ENCODE measurements at places on chromosomes 7 and 10. TPM values are rescaled to one million over a fixed set of nuclear protein-coding genes. Genes with fewer than 3 reads are reported as not detected.

- no peak overlapping the region for H3K4me3 ChIP-seq
- no peak for DNase-seq
- no peak overlapping the region for H3K27ac ChIP-seq
- H3K27me3 ChIP-seq: peaks cover 62% of the 10 kb centered on the region
- peaks cover 4% of the 10 kb centered on the region for H3K4me1 ChIP-seq
These were observed 1.2 kb downstream of the SFRP4 start for GRCh38 chr7:37915438-37915837.

Gene HYAL4
- total RNA-seq: not detected

Gene LRRC18
- not detected for total RNA-seq

Gene CFAP58
- total RNA-seq: 0.24 TPM

Gene PLPP4
- total RNA-seq: not detected

DNA sequence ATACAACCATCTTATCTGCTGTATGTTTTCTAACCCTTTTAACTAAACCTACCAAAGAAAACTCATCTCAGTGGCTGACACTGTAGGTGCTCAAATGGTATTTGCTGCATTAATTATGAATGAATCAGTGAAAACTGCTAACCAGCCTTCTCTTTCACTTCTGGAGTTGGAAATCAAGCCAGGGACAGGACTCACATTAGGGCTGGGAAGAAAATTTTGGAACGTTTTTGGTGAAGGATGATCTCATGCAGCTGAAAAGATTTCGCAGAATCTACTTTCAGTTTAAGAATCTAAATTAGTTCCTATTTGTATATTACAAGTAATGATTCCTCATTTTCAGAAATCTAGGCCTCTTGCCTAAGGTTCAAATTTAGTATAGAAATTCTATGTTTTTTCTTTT is 12.9 kb downstream of the MTPN start:
- peaks cover 22% of the 10 kb centered on the region for H3K36me3 ChIP-seq
- H3K4me1 ChIP-seq: peaks cover 47% of the 10 kb centered on the region
- no peak overlapping the region for H3K27ac ChIP-seq
- no peaks in the 10 kb centered on the region for H3K27me3 ChIP-seq
- no peak overlapping the region for H3K4me3 ChIP-seq

DNA sequence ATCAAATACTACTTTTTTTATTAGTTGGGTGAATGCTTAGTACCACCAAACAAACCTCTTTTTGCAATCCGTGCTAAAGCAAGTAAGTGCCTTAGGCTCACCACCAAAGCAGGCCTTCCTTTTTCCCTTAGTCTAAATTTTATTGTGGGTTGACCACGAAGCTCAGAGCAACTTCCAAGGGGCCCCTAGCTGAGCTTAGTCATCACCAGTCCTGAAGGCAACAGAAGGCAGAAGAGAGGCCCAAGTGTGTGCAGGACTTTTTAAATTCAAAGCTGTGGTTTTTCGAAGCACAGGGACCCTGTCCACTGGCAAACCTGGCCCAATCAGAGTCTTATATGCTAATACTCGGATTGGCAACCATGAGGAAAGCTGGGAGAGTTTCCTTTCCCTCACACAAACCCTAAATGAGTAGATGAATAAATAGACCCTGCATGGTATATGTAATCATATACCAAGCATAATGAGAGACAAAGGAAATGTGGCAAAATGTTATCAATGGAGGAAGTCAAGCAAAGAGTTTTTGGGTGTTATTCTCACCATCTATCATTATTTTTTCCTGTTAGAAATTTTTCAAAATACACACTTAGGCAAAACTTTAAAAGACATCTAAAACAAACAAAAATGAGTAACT is 453.2 kb upstream of the GALNT17 start:
- no peak for DNase-seq
- H3K4me3 ChIP-seq: no peak overlapping the region
- peaks cover 33% of the 10 kb centered on the region for H3K4me1 ChIP-seq
- H3K27me3 ChIP-seq: peaks cover 13% of the 10 kb centered on the region
- no peaks in the 10 kb centered on the region for H3K36me3 ChIP-seq
- no peak overlapping the region for H3K27ac ChIP-seq

DNA sequence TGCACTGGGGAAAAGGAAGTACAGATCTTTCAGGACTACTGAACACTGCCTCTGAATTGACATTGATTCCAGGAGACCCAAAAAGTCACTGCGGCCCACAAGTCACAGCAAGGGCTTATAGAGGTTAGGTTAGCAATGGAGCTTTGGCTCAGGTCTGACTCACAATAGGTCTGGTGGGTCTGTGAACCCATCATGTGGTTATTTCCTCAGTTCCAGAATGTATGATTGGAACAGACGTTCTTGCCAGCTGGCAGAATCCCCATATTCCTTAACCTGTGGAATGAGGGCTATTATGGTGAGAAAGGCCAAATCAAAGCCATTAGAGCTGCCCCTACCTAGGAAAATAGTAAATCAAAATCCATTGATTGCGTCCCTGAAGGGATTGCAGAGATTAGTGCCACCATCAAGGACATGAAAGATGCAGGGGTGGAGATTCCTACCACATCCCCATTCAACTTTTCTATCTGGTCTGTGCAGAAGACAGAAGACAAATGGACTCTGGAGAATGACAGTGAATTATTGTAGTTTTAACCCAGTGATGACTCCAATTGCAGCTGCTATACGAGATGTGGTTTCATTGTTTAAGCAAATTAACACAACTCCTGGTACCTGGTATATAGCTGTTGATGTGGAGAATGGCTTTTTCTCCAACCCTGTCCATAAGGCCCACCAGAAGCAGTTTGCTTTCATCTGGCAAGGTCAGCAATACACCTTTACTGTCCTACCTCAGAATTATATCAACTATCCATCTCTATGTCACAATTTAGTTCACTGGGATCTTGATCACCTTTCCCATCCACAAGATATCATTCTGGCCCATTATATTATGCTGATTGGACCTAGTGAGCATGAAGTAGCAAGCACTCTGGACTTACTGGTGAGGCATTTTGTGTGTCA is 44.5 kb upstream of the PIK3CG start:
- peaks cover 4% of the 10 kb centered on the region for H3K4me1 ChIP-seq

Gene TBC1D12
- total RNA-seq: 0.73 TPM

DNA sequence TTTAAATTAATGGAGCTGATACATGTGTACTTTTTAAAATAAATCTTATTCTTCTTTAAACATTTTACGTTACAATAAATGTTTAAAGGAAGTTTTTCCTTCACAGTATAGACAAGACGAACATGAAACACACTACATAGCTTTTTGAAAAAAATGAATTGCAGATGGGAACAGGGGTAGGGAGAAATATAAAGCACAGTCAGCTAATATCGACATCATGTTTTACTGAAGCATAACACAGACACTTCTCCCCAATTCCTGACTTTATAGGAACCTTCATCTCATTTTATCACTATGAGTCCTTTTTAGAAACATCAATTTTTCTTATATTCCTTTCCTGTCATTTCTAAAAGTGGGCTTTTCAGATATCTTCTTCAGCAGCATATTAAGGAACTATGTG is 153.5 kb downstream of the MACC1 start:
- H3K27ac ChIP-seq: no peak overlapping the region
- peaks cover 6% of the 10 kb centered on the region for H3K4me1 ChIP-seq
- H3K4me3 ChIP-seq: no peak overlapping the region
- H3K36me3 ChIP-seq: no peaks in the 10 kb centered on the region

GRCh38 chr10:124632566-124632965 is 111.6 kb downstream of the FAM53B start:
- H3K27ac ChIP-seq: no peak overlapping the region
- H3K4me3 ChIP-seq: no peak overlapping the region
- no peak for DNase-seq
- H3K36me3 ChIP-seq: peaks cover 19% of the 10 kb centered on the region
- H3K27me3 ChIP-seq: peaks cover 5% of the 10 kb centered on the region

DNA sequence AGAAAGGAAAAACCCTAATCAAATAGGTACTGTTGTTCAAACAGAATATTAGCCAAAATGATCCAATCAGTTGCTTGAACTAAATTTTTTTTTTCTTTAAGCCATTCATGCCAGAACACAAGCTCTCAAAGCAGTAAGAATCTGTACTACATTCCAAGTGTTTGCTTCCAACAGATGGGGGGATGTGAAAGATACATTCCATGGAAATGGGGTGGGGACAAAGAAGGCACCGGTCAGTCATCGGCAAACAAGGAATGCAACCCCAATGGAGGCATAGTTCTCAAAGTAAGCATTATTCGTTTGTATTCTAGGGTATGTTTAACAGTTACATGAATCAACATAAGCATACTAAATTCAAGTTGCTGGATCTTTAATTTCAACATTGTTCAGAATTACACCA is 32.5 kb downstream of the C10orf143 start:
- H3K4me1 ChIP-seq: no peaks in the 10 kb centered on the region
- peaks cover 1% of the 10 kb centered on the region for H3K36me3 ChIP-seq
- H3K27ac ChIP-seq: no peak overlapping the region

GRCh38 chr7:19928247-19928646 is 154.8 kb upstream of the TMEM196 start:
- no peaks in the 10 kb centered on the region for H3K4me1 ChIP-seq
- no peak overlapping the region for H3K27ac ChIP-seq
- H3K4me3 ChIP-seq: no peak overlapping the region
- H3K36me3 ChIP-seq: no peaks in the 10 kb centered on the region
- no peaks in the 10 kb centered on the region for H3K27me3 ChIP-seq
- DNase-seq: no peak

- H3K27me3 ChIP-seq: no peaks in the 10 kb centered on the region
- H3K36me3 ChIP-seq: no peaks in the 10 kb centered on the region
- no peak overlapping the region for H3K4me3 ChIP-seq
- H3K27ac ChIP-seq: no peak overlapping the region
- no peaks in the 10 kb centered on the region for H3K4me1 ChIP-seq
These were observed 98.8 kb downstream of the CUX1 start for GRCh38 chr7:101916041-101916800.

Gene MRC1
- not detected for total RNA-seq

- no peaks in the 10 kb centered on the region for H3K36me3 ChIP-seq
- DNase-seq: no peak
- H3K27ac ChIP-seq: no peak overlapping the region
- peak overlapping the region; percentile 42 for H3K4me3 ChIP-seq
- peaks cover 69% of the 10 kb centered on the region for H3K27me3 ChIP-seq
These were observed 1.4 kb downstream of the PODXL start for GRCh38 chr7:131554880-131555516.

GRCh38 chr10:88138319-88138848 is 275.0 kb downstream of the PTEN start:
- H3K36me3 ChIP-seq: peaks cover 5% of the 10 kb centered on the region
- H3K4me3 ChIP-seq: peak overlapping the region; percentile 59
- DNase-seq: no peak
- H3K4me1 ChIP-seq: peaks cover 29% of the 10 kb centered on the region

GRCh38 chr10:49162063-49162462 is 26.1 kb downstream of the TMEM273 start:
- H3K27me3 ChIP-seq: peaks cover 6% of the 10 kb centered on the region
- peaks cover 9% of the 10 kb centered on the region for H3K36me3 ChIP-seq
- H3K4me1 ChIP-seq: peaks cover 39% of the 10 kb centered on the region

DNA sequence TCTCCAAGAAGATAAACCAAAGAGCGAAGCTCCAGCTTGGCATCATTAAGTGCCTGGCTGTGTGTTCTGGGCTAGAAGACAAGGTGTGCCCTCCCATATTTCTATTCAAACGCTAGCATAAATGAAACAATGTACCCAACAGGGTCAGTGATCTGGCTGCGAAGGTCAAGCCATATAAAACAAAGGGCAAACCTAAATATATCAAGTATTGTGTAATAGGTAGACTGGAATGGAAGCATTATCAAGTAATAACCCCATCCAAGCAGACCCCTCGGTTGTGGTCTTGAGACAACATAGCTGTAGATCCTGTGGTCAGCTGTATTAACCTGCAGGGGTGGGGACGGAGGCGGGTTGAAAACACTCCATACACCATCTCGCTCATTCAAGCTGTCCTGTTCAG is 31.6 kb upstream of the TNKS2 start:
- H3K27ac ChIP-seq: no peak overlapping the region
- H3K4me1 ChIP-seq: no peaks in the 10 kb centered on the region
- no peak for DNase-seq
- peaks cover 29% of the 10 kb centered on the region for H3K27me3 ChIP-seq
- H3K36me3 ChIP-seq: no peaks in the 10 kb centered on the region
- H3K4me3 ChIP-seq: no peak overlapping the region

Gene PPP3CB
- 43.6 TPM for total RNA-seq

DNA sequence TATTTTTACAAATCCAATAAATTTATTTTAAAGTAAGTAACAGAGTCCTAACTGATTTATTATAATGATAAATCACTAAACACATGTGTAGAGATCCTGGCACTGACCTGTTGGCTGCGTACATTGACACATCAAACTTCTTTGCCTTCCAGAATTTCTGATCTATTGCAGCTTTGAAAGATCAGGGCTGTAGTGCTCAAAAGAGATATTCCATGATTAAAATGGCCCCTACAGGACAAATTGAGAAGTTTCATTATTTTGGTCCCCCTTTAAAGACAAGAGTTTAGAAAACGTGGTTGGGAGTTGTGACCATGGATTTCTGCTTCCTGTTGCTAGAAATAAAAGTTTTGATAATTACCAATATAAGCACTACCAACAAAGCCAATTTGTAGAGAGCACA is 87.7 kb upstream of the PDK4 start:
- no peaks in the 10 kb centered on the region for H3K4me1 ChIP-seq
- H3K36me3 ChIP-seq: no peaks in the 10 kb centered on the region
- no peak for DNase-seq

DNA sequence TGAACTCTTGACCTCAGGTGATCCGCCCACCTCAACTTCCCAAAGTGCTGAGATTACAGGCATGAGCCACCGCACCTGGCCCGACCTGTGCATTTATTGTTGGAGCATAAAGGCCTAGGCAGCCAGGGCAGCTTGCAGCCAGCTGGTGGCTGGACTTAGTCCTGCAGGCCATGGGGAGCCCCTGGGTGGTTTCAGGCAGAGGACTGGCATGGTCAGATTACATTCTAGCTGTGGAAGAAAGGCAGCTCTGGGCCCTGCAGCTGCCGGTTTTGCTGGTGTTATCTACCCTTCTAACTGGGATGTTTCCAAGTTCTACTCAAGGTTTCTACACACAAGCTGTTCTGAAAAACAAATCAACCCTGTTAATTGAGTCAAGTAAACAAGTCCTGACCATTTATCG is 22.7 kb upstream of the MKRN1 start:
- no peak overlapping the region for H3K4me3 ChIP-seq
- H3K4me1 ChIP-seq: no peaks in the 10 kb centered on the region
- no peaks in the 10 kb centered on the region for H3K36me3 ChIP-seq
- DNase-seq: no peak
- H3K27me3 ChIP-seq: peaks cover 5% of the 10 kb centered on the region
- H3K27ac ChIP-seq: no peak overlapping the region

- no peaks in the 10 kb centered on the region for H3K4me1 ChIP-seq
- no peaks in the 10 kb centered on the region for H3K36me3 ChIP-seq
- peaks cover 16% of the 10 kb centered on the region for H3K27me3 ChIP-seq
- H3K27ac ChIP-seq: no peak overlapping the region
- DNase-seq: no peak
These were observed 108.7 kb downstream of the RAPGEF5 start for GRCh38 chr7:22248111-22248809.

DNA sequence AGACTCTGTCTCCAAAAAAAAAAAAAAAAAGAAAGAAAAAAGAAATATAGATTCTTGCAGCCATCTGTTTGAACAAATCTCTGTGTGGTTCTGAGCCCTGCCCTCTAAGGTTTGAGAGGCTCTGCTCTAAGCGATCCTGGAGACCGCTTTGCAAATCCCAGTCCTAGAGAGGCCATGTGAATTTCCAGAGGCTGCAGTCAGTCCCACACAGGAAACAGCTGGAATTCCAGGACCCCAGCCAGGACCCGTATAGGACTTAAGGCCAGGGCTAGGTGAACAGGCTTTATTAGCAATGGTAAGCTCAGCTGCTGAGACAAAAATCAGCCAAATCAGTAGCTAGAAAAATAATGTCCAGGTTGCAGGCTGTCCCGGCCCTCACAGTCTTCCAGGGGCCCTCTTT is 154.8 kb downstream of the RPS24 start:
- H3K27ac ChIP-seq: no peak overlapping the region
- H3K4me1 ChIP-seq: no peaks in the 10 kb centered on the region
- DNase-seq: no peak
- no peaks in the 10 kb centered on the region for H3K36me3 ChIP-seq
- H3K4me3 ChIP-seq: no peak overlapping the region
- H3K27me3 ChIP-seq: peaks cover 2% of the 10 kb centered on the region

Measured in activated T-helper 1 cell treated with anti-CD3 and anti-CD28 coated beads, Interleukin-12 subunit alpha, Interleukin-12 subunit beta, Interleukin-2, Interleukin-4 antibody, amounts not matched to agents 30 ng/mL and 10 ng/mL and 1 ng/mL, durations not matched to agents 14 hours and 24 hours and 36 hours (primary cell).